COR-L47 (cell line): ENCODE measurements at places on chromosomes 6 and 20.

- DNase-seq: no peak
Observed at GRCh38 chr6:44377971-44378370, 9.5 kb upstream of the CDC5L start.

DNA sequence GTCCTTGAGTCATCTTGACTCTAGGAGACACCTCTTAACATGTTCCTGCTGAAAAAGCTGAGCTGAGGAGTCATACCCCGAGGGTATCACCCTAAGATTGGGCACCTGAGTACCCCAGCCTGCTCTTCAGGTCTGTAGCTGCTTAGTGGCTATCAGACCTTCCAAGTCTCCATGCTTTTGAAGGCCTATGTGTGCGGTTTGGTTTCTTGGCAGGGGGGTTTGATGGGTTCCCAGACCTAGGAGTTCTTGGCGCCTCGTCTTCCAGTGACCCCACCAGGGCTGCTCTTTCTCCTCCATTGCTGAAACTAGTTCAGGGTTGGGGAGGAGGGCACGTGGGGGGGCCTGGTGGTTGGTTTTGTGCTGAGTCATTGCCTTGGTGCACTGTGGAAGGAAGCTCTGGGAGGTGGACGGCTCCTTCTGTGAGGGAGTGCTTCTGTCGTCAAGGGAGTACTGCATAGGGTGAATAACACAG lies 20.1 kb downstream of the IGF2R start:
- DNase-seq: no peak

- DNase-seq: no peak
Observed at GRCh38 chr6:79694623-79695343, 63.7 kb downstream of the SH3BGRL2 start.

DNA sequence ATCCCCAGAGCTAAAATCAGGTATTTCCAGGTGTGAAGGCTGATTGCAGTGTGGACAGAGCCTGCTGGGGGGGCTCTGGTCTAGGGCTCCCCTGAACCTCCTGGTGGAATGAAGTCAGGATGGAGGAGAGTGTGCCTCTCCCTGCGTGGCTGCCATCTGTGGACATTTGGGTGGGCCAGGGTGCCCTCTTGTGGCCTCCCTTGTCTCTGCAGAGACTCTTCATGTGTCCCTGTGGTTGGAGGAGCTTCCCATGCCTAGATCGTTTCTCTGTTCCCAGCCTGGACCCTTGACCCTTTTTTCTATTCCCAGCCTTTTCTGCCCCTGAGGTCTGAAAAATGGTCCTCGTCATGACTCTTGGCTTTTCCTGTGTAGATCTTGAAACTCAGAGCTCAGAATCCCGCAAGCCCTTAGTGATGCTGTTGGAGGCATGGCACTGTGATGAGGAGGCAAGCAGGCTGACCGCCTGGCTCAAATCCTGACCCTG lies 9.9 kb upstream of the PSMF1 start:
- peak; percentile 15 for DNase-seq

- DNase-seq: peak; percentile 7
Observed at GRCh38 chr6:148700741-148701311, 46.0 kb upstream of the UST start.

DNA sequence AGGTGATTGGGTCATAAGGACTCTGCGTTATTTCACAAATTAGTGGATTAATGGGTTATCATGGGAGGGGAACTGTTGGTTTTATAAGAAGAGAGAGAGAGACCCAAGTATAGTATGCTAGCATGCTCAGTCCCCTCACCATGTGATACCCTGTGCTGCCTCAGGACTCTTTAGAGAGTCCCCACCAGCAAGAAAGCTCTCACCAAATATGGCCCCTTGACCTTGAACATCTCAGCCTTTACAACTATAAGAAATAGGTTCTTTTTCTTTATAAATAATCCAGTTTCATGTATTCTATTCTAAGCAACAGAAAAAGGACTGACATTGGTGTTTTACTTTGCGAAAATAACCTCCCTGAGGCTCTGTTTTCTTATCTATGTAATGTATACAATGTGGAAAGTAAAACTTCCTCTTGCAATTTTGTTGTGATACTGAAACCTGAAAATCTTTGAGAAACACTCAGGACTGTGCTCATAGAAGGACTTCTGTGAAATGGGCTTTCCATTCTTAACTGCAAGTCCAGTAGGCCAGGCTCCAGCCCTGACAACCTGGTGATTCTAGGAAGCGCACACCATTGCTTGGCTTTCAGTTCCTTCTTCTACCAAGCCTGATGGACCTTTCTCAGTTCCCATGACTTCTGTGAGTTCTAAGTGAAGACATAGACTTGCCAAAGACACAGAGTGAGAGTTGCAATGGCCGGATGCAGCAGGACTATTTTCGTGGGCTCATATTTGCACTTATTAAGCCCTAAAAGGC lies 21.9 kb downstream of the SIRPD start:
- DNase-seq: no peak

DNA sequence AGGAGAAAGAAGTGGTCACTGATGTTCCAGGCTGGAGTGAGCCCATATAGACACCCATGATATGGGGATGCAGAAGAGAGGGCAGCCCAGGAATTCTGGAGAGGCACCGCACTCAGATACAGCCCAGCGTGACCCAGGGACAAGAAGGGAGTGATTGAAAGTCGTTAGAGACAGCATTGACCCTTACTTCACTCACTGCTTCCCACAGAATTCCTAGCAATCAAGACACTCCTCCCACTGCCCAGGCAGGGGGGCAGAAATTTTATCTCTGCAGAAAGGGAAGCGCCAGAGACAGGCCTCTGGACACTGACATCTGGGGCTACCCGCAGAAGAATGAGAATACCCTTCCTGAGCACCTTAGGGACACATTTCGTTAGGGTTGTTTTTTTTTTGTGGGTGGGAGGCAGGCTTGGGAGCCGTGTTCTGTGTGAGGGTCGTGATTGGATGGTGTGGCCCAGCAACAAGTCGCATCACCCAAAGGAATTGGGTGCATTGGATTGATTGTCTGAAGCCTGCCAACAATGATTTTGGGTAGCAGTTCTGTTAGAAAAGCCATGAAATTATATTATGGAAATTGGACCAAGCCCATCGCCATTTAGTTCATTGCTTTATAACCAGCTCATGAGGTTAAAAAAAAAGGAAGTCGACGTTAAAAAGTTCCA lies 45.9 kb upstream of the MAP3K4 start:
- no peak for DNase-seq

GRCh38 chr20:46200582-46201570 lies 82.8 kb downstream of the CD40 start:
- no peak for DNase-seq

DNA sequence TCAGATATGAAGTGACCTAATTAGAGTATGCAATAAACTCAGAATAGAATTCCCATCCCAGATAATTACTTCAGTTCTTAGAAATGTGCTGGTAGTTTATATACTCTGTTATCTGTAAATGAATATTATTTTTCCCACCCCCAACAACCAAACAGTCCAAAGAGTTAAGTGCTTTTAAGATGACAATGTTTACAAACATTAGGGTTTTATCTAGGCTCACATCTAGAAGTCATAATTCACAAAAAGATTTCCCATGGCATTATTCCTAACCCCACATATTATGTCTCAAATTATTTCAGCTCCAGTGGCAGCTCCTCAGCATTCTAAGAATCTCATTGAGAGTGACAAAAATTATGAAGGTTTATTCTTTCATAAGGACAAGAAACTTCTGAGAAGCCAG lies 120.9 kb downstream of the TASP1 start:
- DNase-seq: no peak
